ENCODE measurements at places on chromosomes 1 and 21.
A peak's percentile ranks its signal among the peaks of the same experiment; 100 is the strongest.

DNA sequence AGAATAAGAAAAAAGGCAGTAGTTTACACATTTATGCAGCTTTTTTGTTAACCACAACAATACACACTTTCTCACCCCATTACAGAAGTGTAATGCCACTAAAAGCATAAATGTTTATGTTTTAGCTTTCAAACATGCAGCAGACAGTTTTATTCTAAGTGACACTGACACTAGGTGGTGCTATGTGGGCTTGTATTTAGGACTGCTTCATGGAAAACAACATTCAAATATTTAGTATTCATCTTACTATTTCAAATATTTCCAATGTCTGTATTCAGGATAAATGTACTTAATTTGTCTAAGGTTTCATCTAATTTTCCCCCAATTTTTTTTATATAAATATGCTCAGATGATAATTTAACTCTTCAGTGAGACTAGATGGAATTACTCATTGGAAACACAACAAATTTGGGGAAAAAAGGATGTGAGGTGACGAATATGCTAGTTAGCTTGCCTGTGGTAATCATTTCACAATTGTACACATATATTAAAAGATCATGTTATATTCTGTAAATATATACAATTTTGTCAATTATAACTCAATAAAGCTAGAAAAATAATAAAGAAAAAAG, 71.4 kb downstream of the USP1 start:
- peak; percentile 0 for DNase-seq

DNA sequence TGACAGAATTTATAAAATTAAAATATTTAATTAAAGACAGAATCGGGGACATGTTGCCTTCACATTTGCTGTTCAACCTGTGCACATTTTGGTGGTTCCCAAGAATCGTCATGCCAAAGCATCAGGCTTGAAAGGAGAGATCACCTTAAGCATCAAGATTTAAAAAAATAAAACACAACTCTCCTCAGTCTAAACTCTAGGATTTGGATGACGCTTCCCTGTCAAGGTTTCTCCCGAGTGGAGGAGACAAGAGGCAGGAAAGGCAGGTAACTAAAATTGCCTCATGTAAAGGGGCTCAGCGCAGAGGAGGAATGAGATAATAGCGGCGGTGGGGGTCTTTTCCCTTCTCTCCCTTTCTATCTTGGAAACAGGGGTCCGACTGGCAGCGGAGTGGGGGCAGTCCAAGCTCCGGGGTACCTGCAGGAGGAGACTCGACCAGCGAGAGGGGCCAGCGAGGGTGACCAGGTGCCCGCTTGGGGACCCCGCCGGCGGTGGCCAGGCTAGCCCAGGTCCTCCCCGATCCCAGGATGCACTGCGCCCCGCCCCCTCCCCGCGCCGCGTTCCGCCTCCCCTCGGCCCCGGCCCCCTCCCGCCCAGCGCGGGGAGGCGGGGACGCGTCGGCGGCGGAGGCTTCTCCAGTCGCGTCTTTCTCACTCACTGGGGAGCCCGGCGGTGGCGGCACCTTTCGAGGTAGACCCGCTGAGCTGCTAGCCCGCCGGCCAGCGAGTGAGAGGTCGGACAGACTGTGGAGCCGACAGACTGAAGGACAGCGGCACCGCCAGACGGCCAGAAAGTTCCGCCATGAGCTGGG, at the start of gene FNBP1L:
Gene FNBP1L, plus strand, starts transcription at position 638 of the 811 bp plus-strand sequence. Its CDS starts 164 bp downstream, at position 802.
- DNase-seq: no peak

DNA sequence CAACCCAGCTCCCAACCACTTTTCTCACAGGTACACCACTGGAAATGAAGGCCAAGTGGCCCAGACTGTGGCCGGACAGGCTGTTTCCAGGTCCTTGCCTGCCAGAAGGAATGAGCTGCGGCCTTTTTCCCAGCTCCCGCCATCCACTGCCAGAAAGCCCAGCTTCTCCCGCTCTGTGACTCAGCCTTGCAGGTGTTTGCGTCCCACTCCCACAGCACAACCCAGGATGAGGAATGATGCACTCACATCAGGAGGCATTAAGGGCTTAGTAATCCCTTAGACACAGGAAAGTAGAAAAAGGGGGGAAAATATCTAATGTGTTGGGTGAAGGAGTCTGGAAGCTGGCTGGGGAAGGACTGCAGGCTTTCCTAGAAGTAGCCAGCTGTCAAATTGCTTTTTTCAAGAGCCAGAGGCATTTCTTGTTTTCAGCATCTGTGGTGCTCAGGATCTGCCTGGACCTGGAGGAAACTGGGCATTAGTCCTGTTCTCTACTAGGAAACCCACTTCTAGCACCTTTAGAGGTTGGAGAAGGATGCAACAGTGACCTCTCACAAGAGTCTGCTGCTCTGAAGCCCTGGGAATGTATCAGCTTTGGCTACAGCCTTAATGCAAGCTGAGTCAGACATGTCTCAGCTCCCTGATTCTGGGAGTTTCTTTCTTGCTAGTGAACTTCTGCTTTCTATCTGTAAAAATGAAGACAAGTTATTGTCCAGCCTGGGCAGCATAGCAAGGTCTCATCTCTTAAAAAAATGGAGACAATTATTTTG, 13.2 kb upstream of the MAP1LC3C start:
- DNase-seq: no peak

DNA sequence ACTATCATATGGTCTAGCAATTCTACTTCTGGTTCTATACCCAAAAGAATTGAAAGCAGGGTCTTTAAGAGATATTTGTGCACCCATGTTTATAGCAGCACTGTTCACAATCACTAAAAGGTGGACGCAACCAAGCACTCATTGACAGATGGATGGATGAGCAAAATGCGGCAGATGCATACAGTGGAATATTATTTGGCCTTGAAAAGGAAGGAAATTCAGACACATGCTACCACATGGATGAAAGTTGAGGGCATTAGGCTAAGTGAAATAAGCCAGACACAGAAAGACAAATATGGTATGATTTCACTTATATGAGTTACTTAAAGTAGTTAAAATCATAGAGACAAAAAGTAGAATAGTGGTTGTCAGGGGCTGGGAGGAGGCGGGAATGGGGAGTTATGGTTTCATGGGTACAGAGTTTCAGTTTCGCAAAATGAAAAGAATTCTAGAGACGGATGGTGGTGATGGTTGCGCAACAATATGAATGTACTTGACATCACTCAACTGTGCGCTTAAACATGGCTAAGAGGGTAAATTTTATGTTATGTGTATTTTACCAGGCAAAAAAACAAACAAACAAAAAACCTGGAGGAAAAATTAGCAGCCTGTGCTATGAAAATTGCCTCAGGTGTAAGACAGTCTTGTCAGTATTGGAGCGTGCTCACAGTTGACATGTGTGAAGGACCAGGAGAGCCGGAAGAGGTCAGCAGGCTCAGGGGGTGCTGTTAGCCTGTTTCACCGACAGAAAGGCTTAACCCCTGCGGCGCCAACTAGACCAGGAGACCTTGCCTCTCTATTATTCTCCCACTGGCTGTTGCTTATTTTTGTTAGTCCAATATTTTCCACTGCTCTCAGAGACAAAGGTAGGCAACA, 26.5 kb downstream of the CD247 start:
- no peak for DNase-seq

GRCh38 chr1:111476761-111477309, 3.1 kb downstream of the C1orf162 start:
- DNase-seq: no peak

DNA sequence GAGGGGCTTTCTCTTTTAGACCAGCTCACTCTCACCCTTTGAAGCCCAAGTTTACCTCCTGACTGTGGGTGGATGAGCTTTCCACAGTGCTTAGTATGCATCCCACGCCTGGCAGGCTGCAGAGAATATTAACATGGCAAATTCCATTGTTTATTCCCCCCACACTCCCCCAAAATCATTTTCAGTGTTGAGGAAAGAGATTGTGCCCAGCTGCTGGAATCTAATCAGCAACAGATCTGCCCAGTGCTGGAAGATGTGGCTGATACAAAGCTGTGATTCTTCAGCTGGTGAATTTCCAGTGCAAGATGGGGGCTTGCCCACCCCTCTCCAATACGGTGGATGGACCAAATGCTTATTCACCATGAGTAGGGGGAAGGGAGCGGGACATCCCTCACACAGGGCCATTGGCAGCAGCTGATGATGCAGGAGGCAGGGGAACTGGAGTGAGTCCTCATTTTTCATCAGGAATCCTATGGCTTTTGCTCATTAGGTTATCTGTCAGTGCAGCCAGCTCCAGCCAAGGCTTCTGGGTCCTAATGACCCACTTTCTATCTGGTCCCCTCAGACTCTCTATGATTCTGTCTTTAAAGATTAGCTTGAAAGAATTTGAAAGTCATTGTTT, 39.7 kb upstream of the KCNA3 start:
- no peak for DNase-seq
